ENCODE measurements at places on chromosomes 3 and 15. TPM values are rescaled to one million over a fixed set of nuclear protein-coding genes. Genes with fewer than 3 reads are reported as not detected.

OR5K2 gene
- not detected for total RNA-seq

CYP11A1 gene
- total RNA-seq, result 2.3 TPM

ARHGEF26 gene
- total RNA-seq, result 0.75 TPM

MCF2L2 gene
- total RNA-seq, result 0.40 TPM

MAN2C1 gene
- 105 TPM for total RNA-seq

DNA sequence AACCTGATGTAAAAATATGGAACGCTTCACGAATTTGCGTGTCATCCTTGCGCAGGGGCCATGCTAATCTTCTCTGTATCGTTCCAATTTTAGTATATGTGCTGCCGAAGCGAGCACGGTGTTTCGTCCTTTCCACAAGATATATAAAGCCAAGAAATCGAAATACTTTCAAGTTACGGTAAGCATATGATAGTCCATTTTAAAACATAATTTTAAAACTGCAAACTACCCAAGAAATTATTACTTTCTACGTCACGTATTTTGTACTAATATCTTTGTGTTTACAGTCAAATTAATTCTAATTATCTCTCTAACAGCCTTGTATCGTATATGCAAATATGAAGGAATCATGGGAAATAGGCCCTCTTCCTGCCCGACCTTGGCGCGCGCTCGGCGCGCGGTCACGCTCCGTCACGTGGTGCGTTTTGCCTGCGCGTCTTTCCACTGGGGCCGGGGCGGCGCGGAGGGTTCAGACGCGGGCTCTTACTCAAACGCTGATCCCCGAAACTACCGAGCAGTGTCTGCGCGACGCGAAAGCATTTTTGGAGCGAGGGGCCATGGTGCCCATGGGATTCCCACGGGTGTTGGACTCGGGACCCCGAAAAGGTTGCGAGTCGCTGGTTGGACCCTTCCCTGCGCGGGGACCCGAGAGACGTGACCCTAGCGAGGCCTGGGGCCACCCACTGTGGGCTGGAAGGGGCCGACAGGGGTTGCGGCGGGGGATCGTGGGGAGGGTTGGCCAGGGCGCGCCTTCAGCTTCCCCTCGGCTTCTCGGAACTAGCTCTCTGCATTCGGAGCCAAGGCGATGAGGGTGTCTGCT, at the start of gene RNU6-1:
Gene RNU6-1, minus strand, starts transcription at position 117 of the 820 bp plus-strand sequence.
- peak; percentile 94 for DNase-seq

GRCh38 chr15:52306270-52306669, 10.7 kb upstream of the MYO5C start:
- DNase-seq, result no peak

DNA sequence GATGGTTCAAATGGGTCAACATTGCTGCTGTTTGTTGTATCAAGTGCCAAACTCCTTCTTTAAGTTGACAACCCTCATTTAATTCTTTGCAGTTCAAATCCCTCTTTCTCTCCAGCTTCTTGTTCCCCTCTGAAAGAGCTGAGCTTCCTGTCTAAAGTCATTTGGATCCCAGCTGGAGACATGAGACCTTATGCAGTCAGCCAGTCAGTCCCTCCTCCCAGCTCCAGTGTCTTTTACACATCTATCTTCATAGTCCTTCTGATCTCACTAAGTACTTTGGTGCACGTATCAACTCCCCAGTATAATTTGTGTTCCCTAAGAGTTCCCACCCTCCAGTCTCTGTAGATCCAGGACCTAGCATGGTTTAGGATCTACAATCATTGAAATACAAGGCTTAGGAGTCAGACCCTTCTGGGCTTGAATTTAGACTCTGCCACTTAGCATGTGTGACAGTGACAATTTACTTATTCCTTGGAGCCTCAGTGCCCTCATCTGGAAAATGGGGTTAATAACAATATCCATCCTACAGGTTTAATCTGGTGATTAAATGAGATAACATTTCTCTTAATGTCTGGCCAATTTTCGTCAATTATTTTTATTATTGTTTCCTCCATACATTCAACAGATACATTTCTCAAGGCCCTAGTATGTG, 102.8 kb upstream of the SEMA6D start:
- DNase-seq, result no peak

- DNase-seq, result no peak
These were observed 127.7 kb downstream of the SHQ1 start for GRCh38 chr3:72720566-72720965.

DNA sequence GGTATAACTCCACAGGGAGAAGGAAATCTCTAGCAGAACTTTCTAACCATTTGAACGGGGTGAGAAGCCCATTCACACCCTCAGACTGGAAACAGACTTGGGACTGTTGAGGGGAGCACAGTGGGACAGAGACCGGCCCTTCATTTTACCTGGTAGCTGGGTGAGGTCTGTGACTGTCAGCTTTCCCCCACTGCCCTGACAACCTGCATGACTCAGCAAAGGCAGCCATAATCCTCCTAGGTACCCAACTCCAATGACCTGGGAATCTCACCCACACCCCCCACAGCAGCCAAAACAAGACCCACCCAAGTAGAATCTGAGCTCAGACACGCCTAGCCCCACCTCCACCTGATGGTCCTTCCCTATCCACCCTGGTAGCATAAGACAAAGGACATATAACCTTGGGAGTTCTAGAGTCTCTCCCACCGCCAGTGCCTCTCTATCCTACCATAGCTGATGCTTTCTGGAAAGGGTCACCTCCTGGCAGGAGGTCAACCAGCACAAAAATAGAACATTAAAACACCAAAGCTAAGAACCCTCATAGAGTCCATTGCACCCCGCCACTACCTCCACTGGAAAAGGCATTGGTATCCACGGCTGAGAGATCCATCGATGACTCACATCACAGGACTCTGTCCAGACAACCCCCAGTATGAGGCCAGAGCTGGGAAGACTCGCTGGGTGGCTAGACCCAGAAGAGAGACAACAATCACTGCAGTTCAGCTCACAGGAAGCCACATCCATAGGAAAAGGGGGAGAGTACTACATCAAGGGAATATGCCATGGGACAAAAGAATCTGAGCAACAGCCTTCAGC, 28.0 kb downstream of the SENP7 start:
- no peak for DNase-seq

DNA sequence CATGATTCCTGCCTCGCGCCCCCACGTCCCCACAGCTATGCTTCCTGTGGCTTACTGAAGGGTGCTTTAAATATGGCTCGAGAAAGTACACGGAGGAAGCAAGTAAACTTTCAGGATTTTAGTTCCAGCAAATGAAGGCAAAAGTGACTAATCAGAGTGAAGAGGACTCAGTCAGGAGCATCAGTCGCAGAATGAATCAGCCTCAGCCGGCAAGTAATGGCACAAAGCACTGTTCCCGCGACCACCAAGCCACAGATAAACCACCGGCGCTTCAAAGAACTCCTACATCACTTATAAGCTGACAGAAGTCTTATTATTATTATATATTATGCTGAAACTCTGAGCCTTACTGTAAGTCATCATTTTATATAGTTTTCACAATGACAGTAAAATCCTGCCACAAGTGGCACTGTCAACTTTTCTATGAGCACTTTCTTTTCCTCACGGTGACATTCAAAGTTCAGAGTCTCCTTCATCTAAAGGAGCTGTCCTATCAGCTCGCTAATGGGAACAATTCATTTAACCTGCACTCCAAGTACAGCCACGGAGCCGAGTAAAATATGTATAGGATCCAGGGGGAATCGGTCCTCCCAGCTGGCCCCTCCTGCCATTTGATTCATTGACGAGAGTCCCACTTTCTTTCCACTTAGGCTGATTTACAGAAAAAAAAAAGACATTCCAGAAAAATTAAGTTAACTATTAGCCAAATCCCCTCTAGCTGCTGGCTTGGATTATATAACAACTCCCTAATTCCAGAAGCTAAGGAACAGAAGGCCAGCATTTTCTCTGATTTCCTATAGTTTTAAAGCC, 217.0 kb upstream of the ICE2 start:
- DNase-seq, result no peak

GRCh38 chr3:148792516-148792915, 35.1 kb upstream of the CPB1 start:
- no peak for DNase-seq

- no peak for DNase-seq
These were observed 578 bp upstream of the BCHE start for GRCh38 chr3:165837801-165838200.

GRCh38 chr3:131470377-131470776, 32.4 kb downstream of the MRPL3 start:
- DNase-seq, result no peak

DNA sequence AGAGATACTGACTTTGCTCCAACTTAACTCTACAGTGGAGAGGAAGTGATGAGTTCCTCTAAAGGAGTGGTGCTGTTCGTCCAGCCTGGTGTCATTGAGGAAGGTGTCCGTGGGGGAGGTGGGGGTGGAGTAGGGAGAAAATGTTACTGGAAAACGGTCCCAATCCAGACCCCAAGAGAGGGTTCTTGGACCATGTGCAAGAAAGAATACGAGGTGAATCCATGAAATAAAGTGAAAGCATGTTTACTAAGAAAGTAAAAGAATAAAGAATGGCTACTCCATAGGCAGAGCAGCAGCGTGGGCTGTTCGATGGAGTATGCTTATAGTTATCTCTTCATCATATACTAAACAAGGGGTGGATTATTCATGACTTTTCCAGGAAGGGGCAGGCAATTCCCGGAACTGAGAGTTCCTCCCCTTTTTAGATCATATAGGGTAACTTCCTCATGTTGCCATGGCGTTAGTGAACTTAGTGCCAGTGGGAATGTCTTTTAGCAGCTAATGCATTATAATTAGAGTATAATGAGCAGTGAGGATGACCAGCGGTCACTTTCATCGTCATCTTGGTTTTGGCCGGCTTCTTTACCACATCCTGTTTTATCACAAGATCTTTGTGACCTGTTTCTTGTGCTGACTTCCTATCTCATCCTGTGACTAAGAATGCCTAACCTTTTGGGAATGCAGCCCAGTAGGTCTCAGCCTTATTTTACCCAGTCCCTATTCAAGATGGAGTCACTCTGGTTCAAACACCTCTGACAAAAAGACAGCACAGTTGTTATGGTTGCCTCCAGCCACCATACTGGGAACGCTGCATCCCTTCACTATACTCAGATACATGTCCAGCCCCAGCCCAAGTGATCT, 38.6 kb downstream of the CLEC3B start:
- DNase-seq, result no peak

- no peak for DNase-seq
These were observed 17.5 kb upstream of the NMD3 start for GRCh38 chr3:161203485-161204098.

GRCh38 chr3:82085851-82086475, 324.5 kb upstream of the GBE1 start:
- DNase-seq, result no peak

DNA sequence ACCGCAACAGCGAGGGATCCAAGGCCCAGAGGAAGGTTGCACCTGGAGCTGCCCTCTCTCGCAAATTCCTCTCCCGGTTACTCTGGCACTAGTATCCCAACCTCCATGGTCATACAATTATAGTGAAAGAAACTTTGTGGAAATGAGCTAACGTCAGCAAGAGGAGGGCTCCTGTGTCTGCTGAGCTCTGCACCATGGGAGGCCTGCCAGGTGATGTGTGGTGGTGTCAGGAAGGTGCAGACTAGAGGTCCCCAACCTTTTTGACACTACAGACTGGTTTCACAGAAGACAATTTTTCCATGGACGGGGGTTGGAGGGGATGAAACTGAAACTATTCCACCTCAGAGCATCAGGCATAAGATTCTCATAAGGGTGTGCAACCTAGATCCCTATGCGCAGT, 13.2 kb upstream of the IQCF6 start:
- DNase-seq, result no peak

GRCh38 chr15:25930931-25931330, 67.8 kb upstream of the ATP10A start:
- no peak for DNase-seq

DNA sequence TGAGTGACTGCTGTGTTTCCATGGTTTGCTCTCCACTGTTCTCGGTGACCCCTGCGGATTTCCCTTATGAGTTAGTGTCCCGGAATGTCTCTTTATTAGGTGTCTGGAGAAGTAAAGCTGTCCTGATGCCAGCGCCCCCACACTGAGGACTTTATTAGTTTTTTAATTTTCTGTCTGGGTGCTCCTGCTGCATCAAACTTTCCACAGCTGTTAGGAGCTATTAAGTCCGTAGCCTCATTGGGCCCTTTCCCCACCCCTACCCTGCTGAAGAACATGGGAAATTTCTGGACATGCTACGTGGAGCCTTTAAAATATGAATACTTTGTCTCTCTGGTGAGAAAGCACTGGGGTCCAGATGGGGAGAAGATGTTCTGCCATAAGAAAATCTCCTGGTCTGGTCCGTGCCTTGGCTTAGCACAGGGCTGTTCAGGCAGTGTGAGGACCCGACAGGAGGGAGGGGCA, 161.7 kb upstream of the HES1 start:
- DNase-seq, result no peak

DNA sequence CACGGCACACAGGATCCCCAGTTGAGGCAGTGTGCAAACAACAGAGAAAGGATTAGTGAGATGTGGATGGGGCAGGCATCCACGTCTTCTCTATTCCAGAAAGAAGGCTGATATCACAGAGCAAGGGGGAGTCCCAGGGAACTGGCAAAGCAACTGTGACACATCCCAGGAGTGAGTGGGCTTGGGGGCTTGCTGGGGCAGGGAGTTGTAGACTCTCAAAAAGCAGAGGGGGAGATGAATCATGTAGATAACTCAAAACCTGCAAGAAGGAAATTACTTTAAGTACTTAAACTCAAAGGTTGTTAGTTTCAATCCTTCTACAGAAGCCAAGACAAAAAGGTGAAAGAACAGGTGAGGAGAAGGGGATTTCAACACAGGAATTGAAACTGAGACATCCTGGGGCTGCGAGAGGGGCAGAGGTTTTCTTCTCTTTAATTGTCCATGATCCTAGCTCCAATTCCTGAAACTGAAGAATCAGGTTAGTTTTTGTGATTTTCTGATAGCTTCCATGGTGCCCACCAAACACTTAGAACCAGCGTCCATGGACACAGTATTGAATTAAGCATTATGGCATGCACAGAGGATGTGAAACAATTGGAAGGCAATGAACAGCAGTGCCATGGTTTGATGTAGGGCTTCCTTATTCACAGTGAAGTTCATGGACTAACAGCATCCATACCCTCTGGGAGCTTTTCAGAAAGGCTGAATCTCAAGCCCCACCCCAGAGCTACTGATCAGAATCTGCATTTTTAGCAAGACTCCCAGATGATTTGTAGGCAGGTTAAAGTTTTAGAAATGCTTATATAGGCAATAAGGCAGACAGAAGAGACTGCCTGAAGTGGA, 52.0 kb downstream of the CCR3 start:
- no peak for DNase-seq

Measured in heart right ventricle (tissue), 16 donors.